Stimulated activated CD8-positive, alpha-beta memory T cell treated with anti-CD3 and anti-CD28 coated beads, Interleukin-7, amount 100 ng/mL, for 4 hours (primary cell): ENCODE measurements at places on chromosomes 12 and 14.

DNA sequence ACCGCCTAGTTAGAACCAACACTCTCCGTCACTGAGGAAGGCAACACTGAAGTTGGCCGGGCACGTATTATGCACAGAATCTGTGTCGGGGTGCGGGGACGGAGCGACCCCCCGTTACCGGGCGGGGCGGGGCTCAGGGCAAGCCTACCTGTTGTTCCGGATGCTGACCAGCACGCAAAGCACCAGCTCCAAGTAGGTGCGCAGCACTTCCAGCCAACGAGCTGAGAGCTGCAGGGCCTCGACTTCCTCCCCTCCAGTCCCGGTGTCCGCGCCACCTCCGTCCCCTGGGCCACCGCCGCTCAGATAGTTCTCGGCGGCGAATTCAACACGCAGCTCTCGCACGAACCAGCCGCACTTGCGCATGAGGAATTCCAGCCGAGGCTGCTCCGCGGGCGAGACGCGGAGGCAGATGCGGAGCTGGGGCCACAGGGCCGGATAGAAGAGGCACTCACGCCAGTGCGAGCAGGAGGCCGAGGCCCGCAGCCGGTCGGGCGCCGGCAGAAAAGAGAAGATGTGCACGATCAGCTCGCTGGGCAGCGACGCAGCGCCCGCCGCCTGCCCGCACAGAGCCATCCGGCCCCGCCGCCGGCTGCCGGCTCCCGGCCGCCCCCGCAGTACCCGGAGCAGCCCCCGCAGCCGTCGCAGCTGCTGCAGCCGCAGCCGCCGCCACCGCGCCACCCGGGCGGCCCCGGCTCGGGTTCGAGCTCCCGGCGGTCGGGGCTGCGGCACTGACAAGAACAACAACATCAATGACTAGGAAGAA lies 636 bp downstream of the FBXO33 start:
- no peak for DNase-seq

- DNase-seq = no peak
These were observed 36.0 kb downstream of the SCARB1 start for GRCh38 chr12:124827588-124828184.

- no peak for DNase-seq
These were observed 564.0 kb downstream of the RPL10L start for GRCh38 chr14:46087604-46088003.

GRCh38 chr14:95705518-95705917 lies 8.4 kb downstream of the TCL1A start:
- no peak for DNase-seq

- DNase-seq = no peak
These were observed 7.0 kb downstream of the CSRNP2 start for GRCh38 chr12:51076236-51076930.

GRCh38 chr14:70641548-70642302 lies at the start of gene TTC9:
Gene TTC9, plus strand, starts transcription at chr14:70641916. Its CDS starts 214 bp downstream, at chr14:70642130.
- DNase-seq = peak; percentile 22

- DNase-seq = no peak
These were observed 53.1 kb downstream of the RFLNA start for GRCh38 chr12:124347805-124348658.

GRCh38 chr12:53938326-53939140 lies at the start of gene HOXC13:
Gene HOXC13, plus strand, starts transcription at chr12:53938831. Its CDS starts 76 bp downstream, at chr12:53938907.
- DNase-seq = no peak

GRCh38 chr12:74725154-74725553 lies 187.5 kb downstream of the ATXN7L3B start:
- no peak for DNase-seq

- DNase-seq = no peak
These were observed 42.4 kb upstream of the STXBP6 start for GRCh38 chr14:25092258-25092740.
